ENCODE measurements at places on chromosomes 4 and X. TPM values are rescaled to one million over a fixed set of nuclear protein-coding genes. Genes with fewer than 3 reads are reported as not detected.

GRCh38 chr4:78864405-78865024 is 74.7 kb downstream of the PAQR3 start:
- DNase-seq: no peak

GRCh38 chr4:25861280-25861950 is 1.4 kb downstream of the SEL1L3 start:
- no peak for DNase-seq

GRCh38 chr4:155114790-155115189 is 93.6 kb upstream of the NPY2R start:
- DNase-seq: no peak

GRCh38 chr4:185534511-185534865 is 819 bp downstream of the PDLIM3 start:
- no peak for DNase-seq

- DNase-seq: no peak
These were observed 4.6 kb upstream of the SOWAHD start for GRCh38 chrX:119753639-119754257.

DNA sequence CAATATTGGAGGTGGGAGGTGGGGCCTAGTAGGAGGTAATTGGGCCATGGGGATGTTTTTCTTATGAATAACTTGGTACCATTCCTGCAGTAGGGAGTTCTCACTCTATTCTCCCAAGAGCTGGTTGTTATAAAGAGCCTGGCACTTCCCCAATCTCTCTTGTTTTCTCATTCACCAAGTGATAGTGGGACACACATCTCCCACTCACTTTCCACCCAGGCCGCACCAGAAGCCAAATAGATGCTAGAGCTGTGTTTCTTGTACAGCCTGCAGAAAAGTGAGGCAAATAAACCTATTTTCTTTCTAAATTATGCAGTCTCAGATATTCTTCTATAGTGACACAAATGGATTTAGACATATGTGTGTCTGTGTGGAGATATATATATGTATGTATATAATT is 117.6 kb downstream of the ANKRD50 start:
- DNase-seq: no peak

DNA sequence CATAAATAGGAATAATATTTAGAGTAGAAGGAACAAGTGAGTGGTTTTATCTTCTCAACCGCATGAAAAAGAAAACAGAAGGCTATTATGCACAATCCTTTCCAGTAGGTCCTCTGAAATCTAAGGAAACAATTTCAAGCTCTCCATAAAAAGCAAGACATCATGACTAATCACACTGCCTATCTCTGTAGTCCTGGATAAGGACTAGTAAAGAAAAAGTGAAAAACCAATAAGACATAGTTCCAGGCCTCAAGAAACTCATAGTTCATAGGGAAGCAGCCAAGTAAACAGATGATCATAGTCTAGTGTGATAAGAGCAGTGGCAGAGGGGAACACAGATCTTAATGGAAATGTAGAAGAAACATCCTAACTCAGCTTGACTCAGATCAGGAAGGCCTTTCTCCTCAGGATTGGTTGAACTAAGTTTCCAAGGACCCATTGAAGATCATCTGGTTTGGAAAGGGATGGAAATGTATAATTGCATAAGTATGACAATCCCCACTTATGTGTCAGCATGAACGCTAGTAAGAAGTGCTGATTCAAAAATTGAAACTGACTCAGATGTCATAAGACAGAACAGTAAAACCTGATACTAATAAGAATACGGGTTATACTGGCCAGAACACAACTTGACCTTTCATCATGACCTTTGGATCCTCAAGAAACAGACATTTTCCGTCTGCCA is 155.3 kb downstream of the GRIA3 start:
- DNase-seq: no peak

GLOD5 gene
- total RNA-seq: not detected

- DNase-seq: no peak
These were observed 51.7 kb upstream of the AFF2 start for GRCh38 chrX:148448686-148449085.

DNA sequence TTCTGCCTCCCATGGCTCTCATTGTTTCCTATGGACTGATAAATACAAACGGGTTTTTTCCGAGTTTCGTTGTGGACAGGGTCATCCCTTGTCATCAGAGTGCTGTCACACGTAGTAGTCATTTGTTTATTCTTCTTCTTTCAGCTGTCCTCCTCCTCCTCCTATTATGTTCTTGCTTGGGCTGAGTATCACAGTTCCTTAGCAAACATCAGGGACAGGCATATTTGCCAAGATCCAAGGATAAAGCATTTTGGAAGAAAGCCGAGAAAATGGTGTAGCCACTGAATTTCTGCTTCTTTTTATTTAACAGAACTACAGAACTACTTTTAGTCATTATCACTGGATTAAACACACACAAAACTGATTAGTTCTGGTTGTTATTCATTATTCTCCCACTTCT is 167.9 kb downstream of the MAML3 start:
- DNase-seq: no peak

DNA sequence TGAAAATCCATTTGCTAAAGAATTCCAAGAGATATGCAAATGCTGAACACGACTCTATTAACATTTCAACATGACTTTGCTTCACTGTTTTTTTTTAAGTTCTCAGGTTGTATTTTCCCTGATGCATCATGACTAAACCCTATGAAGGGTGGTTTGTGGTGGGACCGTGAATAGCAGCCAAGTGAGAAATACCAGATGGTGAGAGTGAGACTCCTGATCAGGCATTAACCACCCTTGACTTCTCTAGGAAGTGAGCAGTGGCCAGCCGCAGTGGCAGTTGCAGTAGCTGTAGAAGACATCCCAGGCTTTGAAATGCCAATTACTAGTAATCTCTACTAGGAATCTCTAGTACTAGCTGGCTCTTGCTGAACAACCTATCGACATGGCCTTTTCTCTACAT is 383.4 kb downstream of the FAM133A start:
- DNase-seq: no peak

GRCh38 chr4:20194123-20195013 is 57.3 kb upstream of the SLIT2 start:
- DNase-seq: no peak

- DNase-seq: no peak
These were observed 462.4 kb downstream of the TLL1 start for GRCh38 chr4:166335256-166335938.

- no peak for DNase-seq
These were observed 1342.4 kb upstream of the TENM3 start for GRCh38 chr4:180900781-180901180.
